Cardiac muscle cell (in vitro differentiated cells and primary cell): ENCODE measurements at places on chromosomes 4 and X. TPM values are rescaled to one million over a fixed set of nuclear protein-coding genes. Genes with fewer than 3 reads are reported as not detected.

The HSD17B13 gene
- total RNA-seq = 0.18 TPM in 1 of 2 replicates, not detected in the other

The ADGRG4 gene
- total RNA-seq = not detected in 2 replicates

The ARSD gene
- total RNA-seq = 29.9 and 32.7 TPM in 2 replicates

The SLC25A43 gene
- total RNA-seq = 2.0 and 3.5 TPM in 2 replicates

The ZCCHC18 gene
- total RNA-seq = 4.1 and 4.5 TPM in 2 replicates

The NWD2 gene
- 0.06 TPM in 1 of 2 replicates, not detected in the other for total RNA-seq

The SLITRK2 gene
- total RNA-seq = under 0.01 and 0.09 TPM in 2 replicates

DNA sequence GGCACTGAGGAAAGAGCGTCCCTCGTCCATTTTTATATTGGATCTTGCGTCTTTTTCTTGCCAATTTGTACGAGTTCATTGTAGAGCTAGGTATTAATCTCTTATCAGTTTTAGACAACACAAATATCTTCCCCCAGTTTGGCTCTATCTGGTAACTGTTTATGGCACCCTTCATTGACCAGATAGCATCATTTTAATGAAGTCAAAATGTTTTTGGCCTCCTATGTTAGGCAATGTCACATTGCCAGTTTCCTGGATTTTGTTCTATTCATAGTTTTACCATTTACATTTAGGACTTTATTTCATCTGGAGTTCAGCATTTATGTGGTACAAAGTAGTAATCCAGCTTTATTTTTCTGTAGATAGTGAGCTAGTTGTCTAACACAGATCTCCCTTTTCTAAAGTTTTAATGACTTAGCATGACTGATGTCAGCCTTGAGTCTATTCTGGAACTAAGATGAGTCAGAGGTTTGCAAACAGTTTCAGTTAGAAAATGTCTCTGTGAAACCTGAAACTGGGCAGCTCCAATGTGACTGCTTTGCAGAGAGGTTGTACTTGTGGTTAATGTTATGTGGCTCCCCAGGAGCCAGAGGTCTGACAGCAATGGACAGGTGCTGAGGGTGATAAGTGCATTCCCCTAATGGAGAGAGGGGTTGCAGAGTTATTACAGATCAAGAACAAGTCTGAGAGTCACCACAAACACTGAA lies 5.3 kb upstream of the STBD1 start:
- H3K36me3 ChIP-seq = no peaks in the 10 kb centered on the region
- H3K4me3 ChIP-seq = no peak overlapping the region
- peak overlapping the region; percentile 68 for H3K27ac ChIP-seq
- H3K27me3 ChIP-seq = no peaks in the 10 kb centered on the region

DNA sequence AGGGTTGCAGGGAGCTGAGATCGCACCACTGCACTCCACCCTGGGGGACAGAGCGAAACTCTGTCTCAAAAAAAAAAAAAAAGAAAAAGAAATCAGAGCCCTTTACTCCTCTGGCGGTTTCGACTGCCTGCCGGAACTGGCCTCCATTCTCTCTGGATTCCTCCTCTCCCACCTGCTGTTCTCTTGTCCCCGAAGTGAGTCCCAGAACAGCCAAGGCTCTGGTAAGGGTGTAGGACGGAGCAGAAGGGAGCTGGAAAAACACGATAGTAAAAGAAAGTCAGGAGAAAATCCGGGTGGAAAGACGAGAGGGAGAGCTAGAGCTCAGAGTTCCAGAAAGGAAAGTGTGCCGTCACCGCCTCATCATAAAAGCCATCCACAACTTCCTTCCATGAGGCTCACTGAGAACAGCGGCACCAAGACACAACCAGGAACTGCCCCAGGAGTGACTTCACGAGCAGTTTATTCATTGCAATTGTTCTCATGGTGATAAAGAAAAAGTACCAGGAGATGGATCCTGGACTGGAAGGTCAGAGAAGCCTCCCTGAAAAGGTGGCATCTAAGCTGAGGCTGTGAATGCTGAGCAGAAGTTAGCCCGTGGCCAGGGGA lies 12.3 kb downstream of the TLR3 start:
- no peak overlapping the region for H3K4me3 ChIP-seq
- DNase-seq = no peak
- no peak overlapping the region for H3K27ac ChIP-seq
- H3K36me3 ChIP-seq = no peaks in the 10 kb centered on the region

- H3K4me1 ChIP-seq = no peaks in the 10 kb centered on the region
- H3K27me3 ChIP-seq = no peaks in the 10 kb centered on the region
- no peak overlapping the region for H3K4me3 ChIP-seq
- no peak for DNase-seq
- no peak overlapping the region for H3K27ac ChIP-seq
Observed at GRCh38 chr4:107164962-107165475, 128.9 kb upstream of the DKK2 start.

GRCh38 chr4:163493643-163494359 lies 689 bp upstream of the TMA16 start:
- peak overlapping the region; percentile 94 for H3K27ac ChIP-seq
- H3K4me1 ChIP-seq = peaks cover 13% of the 10 kb centered on the region
- no peaks in the 10 kb centered on the region for H3K27me3 ChIP-seq
- no peaks in the 10 kb centered on the region for H3K36me3 ChIP-seq
- peak overlapping the region; percentile 73 for H3K4me3 ChIP-seq

- H3K27ac ChIP-seq = peak overlapping the region; percentile 98
- no peaks in the 10 kb centered on the region for H3K27me3 ChIP-seq
- H3K36me3 ChIP-seq = peaks cover 4% of the 10 kb centered on the region
- peaks cover 20% of the 10 kb centered on the region for H3K4me1 ChIP-seq
- DNase-seq = no peak
Observed at GRCh38 chr4:1713003-1713851, 1.1 kb upstream of the SLBP start.

DNA sequence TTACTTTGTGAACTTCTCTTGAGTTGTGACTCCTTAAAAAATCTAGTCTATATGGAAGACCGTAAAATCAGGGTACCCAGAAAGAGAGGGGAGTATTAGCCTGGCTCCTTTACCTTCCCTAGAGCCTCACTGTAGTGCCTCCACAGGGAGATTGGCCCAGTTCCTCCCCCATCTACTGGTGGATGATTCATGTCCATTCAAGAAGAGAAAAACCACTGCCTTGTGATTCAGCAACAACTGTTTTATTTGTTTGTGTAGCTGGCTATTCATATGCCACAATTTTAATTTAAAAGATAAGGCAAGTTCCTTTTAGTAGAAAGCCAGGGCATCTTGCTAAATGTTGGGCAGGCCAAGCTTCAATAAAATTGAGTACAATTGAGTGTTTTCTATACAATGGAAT lies 221.8 kb upstream of the KCNIP4 start:
- no peak for DNase-seq
- H3K4me1 ChIP-seq = no peaks in the 10 kb centered on the region
- H3K27me3 ChIP-seq = no peaks in the 10 kb centered on the region
- H3K4me3 ChIP-seq = no peak overlapping the region
- H3K36me3 ChIP-seq = no peaks in the 10 kb centered on the region
- no peak overlapping the region for H3K27ac ChIP-seq

GRCh38 chrX:123830309-123830708 lies 29.5 kb upstream of the XIAP start:
- no peaks in the 10 kb centered on the region for H3K27me3 ChIP-seq
- H3K36me3 ChIP-seq = no peaks in the 10 kb centered on the region
- H3K27ac ChIP-seq = no peak overlapping the region
- DNase-seq = no peak
- no peak overlapping the region for H3K4me3 ChIP-seq
- no peaks in the 10 kb centered on the region for H3K4me1 ChIP-seq

- H3K27ac ChIP-seq = no peak overlapping the region
- H3K4me1 ChIP-seq = no peaks in the 10 kb centered on the region
- no peak for DNase-seq
- no peak overlapping the region for H3K4me3 ChIP-seq
- H3K36me3 ChIP-seq = no peaks in the 10 kb centered on the region
- no peaks in the 10 kb centered on the region for H3K27me3 ChIP-seq
Observed at GRCh38 chr4:187188741-187189140, 465.1 kb upstream of the FAT1 start.

- peak; percentile 79 for DNase-seq
- H3K27me3 ChIP-seq = no peaks in the 10 kb centered on the region
- no peak overlapping the region for H3K27ac ChIP-seq
- peaks cover 14% of the 10 kb centered on the region for H3K4me1 ChIP-seq
Observed at GRCh38 chr4:153142700-153143438, 61.4 kb upstream of the TRIM2 start.

GRCh38 chrX:124217304-124218251 lies 114.9 kb upstream of the TEX13D start:
- no peak overlapping the region for H3K27ac ChIP-seq
- H3K27me3 ChIP-seq = no peaks in the 10 kb centered on the region
- H3K4me1 ChIP-seq = no peaks in the 10 kb centered on the region
- peak; percentile 2 for DNase-seq

DNA sequence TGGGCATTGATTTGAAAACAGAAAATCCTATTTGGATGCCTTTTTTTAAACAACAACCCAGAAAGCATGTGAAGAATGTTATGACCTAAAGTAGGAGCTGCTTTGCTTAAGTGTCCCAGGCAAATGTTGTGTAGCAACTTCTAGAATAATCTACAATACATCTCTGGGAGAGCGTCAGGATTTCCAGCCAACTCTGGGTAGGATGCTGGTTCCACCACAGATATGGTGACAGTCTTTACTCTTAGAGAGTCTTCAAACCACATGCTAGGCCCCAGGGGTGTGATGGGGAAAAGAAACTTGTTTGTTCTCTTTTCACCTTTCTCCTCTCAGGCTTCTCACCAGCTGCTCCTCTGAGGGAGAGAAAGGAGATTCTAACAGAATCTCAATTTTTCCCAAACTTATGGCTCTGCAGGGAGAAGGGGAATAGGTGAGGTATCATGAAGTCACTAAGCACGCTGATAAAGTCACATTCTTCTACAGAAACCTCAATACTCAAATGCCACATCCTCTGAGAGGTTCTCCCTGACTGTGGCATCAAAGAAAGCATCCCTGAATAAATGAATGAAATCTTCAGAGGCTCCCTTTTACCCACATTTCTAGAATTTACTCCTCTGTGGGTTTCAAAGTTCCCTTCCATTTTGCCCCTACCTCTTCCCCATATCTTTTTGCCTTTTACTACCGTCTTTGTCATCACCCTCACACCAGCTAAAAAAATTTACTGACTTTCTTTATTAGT lies 171.6 kb upstream of the RAI2 start:
- no peaks in the 10 kb centered on the region for H3K27me3 ChIP-seq
- DNase-seq = no peak
- no peaks in the 10 kb centered on the region for H3K36me3 ChIP-seq
- peaks cover 2% of the 10 kb centered on the region for H3K4me1 ChIP-seq

- H3K4me1 ChIP-seq = no peaks in the 10 kb centered on the region
- H3K27ac ChIP-seq = no peak overlapping the region
- no peak for DNase-seq
- H3K36me3 ChIP-seq = no peaks in the 10 kb centered on the region
Observed at GRCh38 chr4:123378794-123379193, 17.8 kb upstream of the SPRY1 start.

DNA sequence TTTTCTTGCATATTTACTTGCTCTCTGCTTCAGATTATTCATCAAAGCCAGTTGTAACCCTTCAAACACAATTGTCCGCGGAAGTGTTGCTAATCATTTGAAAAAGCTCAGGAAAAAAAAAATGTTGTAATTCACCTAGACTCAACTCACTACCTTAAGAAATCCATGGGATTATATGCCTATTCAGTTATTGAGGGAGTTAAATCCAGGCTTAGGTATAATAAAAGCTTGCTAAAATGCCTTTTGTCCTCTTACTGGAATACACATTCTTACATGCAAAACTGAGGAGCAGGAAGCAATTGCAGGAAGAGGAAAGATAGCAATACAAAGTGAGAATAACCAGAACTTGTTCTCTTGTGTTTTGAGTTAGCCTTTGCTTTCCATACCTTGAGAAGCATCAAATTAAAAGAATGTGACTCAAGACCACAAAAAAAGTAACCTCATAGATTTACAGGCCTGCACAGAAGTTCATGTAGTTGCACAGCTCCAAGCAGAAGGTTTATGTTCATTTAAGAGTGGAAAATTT lies 91.4 kb upstream of the FAM241A start:
- H3K4me1 ChIP-seq = peaks cover 6% of the 10 kb centered on the region
- no peak overlapping the region for H3K27ac ChIP-seq
- no peak overlapping the region for H3K4me3 ChIP-seq
- no peaks in the 10 kb centered on the region for H3K36me3 ChIP-seq

DNA sequence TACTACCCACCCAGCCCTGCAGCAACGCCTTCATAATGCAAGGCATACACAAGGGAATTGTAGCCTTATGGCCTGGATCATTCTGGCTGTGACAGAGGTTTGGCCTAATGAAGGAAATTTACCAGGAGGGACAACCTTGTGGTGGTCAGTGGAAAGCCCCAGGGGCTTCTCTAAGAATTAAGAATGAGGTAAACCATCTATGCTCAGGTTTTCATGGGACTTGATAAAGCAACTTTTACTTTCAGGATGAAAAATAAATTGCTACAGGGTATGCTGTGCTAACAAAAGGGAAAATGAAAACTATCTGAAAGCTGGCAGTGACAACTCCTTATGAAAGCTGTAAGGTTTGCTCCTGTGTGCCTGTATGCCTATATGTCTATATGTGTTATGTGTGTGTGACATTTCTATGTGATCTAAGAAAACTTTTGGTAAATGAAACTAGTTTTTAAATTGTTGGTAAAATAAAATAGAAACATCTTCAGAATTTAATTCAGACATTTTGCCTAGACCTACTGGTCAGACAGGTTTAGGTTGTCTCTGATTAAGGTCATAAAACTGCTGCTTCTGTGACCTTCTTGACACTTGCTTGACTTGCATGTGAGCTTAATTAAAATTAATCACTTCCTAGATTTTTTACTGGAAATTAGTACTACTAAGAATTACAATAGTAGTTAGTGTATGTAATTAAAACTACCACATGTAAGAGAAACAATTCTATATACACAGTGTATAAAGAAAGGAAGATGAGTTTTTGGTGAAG lies 19.9 kb upstream of the TXK start:
- no peak overlapping the region for H3K27ac ChIP-seq
- H3K4me3 ChIP-seq = no peak overlapping the region
- H3K36me3 ChIP-seq = no peaks in the 10 kb centered on the region
- no peak for DNase-seq
- no peaks in the 10 kb centered on the region for H3K27me3 ChIP-seq

DNA sequence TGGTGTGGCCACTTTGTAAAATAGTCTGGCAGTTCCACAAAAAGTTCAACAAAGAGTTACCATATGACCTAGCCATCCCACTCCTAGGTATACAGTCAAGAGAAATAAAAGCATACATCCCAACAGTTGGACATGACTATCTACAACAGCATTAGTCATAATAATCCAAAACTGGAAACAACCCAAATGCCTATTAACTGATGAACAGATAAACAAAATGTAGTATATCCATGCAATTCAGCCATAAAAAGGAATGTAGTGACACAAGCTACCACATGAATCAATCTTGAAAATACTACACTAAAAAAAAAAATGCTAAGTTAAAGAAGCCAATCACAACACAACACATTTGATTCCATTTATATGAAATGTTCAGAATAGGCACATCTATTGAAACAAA lies 16.1 kb downstream of the MED14 start:
- no peak overlapping the region for H3K27ac ChIP-seq
- H3K27me3 ChIP-seq = no peaks in the 10 kb centered on the region
- H3K36me3 ChIP-seq = no peaks in the 10 kb centered on the region
- H3K4me1 ChIP-seq = no peaks in the 10 kb centered on the region
- DNase-seq = peak; percentile 8
- no peak overlapping the region for H3K4me3 ChIP-seq
